ENCODE measurements at places on chromosomes 7 and 10. TPM values are rescaled to one million over a fixed set of nuclear protein-coding genes. Genes with fewer than 3 reads are reported as not detected.

MMRN2 gene
- total RNA-seq: 1.3 TPM

REPIN1 gene
- 76.7 TPM for total RNA-seq

PLCE1 gene
- total RNA-seq: 1.6 TPM

NKX6-2 gene
- not detected for total RNA-seq

GFRA1 gene
- 5.2 TPM for total RNA-seq

PCGF5 gene
- total RNA-seq: 17.1 TPM

WIPF3 gene
- total RNA-seq: not detected

BICC1 gene
- total RNA-seq: 37.6 TPM

HGF gene
- total RNA-seq: 78.2 TPM

NKX1-2 gene
- total RNA-seq: not detected

IFIT5 gene
- 19.2 TPM for total RNA-seq

RASA4 gene
- 1.6 TPM for total RNA-seq

CPA2 gene
- not detected for total RNA-seq

CYP26C1 gene
- total RNA-seq: 0.13 TPM

CREM gene
- total RNA-seq: 47.8 TPM

PAX4 gene
- total RNA-seq: not detected

RAMP3 gene
- not detected for total RNA-seq

PTPRN2 gene
- 0.78 TPM for total RNA-seq

ZNF804B gene
- total RNA-seq: not detected

SORCS1 gene
- total RNA-seq: 0.08 TPM

OGDHL gene
- total RNA-seq: 0.13 TPM

DLX6 gene
- not detected for total RNA-seq

CTAGE4 gene
- 0.72 TPM for total RNA-seq
